ENCODE measurements at places on chromosomes 1 and 21. TPM values are rescaled to one million over a fixed set of nuclear protein-coding genes. Genes with fewer than 3 reads are reported as not detected.

OLFML2B gene
- 4.2 TPM for total RNA-seq

DNA sequence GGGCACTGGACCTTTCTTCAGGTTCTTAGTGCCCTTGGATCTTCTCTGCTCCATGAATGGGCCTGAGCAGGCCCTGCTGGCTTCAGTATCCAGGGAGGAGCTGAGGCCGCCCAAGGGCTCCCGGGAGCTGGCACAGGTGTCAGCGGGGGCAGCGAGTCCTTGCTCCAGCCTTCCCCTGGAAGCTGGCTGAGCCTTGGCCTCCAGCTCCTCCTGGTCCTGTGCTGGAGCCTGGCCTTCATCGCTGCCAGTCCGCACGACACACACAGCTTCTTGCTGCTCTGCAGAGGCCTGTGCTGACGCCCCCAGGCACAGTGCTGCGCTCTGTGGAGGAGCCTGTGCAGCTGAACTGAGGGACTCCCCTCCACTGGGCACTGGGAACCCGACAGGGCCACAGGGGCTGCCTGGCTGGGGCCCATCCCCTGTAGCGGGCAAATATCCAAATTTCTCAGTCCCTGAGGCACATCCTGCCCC, 1.7 kb downstream of the SPOCD1 start:
- no peak for DNase-seq

DNA sequence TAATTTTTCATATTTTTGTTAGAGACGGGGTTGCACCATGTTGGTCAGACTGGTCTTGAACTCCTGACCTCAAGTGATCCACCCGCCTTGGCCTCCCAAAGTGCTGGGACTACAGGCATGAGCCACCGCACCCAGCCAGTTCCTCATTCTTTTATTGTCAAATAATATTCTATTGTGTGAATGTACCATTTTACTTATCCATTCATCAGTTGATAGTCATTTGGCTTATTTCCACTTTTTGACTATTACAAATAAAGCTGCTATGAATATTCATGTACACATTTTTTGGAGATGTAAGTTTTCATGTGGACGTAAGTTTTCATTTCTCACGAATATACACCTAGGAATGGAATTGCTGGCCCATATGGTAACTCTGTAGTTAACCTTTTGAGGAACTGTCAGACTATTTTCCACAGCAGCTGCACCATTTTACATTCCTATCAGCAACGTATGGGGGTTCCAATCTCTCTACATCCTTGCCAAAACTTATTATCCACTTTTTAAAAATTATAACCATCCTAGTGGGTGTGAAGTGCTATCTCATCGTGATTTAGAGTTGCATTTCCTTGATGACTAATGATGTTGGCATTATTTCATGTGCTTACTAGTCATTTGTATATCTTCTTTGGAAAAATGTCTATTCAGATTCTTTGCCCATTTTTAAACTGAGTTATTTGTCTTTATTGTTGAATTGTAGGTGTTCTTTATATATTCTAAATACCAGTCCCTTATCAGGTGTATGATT, 12.7 kb downstream of the PACC1 start:
- no peak for DNase-seq

DNA sequence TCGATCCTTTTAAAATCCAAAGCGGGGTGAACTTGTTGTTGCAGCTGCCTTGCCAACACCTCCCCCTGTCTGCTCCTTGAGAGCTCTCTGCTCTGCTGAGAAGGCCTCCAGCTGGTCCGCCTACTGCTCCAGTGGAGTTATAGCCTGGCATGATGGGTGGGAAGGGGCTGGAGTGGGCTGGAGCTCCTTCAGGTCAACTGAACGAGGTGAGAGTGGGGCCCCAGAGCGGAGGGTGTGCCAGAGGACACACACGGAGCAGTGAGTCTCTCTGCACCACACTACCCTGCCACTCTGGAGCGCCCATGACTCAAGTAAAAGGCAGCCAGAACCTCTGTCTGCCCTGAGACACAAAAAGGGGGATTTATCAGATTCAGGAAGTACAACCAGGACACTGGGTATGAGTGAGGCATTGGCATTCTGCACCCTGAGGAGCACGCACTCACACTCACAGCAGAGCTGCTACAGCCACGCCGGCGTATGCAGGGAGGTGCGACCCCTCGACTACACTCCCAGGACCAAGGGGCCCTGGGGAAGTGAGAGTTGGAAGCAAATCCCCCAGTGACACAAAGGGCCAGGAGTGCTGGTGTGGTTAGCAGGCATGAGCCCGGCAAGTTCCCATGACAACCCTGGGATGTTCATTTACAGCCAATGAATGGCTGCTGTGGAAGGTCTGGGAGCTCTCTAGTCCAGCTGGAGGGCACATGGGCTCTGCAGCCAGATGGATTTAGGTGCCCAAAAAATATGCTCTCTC, 28.0 kb upstream of the EVA1B start:
- DNase-seq, result no peak

KRTAP19-4 gene
- not detected for total RNA-seq

CRABP2 gene
- total RNA-seq, result not detected

DNA sequence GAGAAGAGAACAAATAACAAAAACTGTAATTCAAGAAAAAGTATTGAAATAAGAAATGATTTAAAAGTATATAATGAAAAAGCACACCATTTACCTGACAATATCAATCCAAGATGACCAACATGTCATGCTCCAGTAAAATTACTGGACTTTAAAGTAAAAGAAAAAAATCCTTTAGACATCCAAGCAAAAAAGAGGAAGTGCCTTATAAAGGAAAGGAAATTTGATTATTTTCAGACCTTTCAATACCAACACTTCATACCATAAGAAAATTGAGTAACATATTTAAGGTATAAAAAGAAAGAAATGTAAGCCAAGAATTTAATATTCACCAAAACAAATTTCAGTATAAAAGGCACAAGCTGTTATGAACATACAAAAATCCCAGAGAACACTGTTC, 46.2 kb upstream of the SSX2IP start:
- no peak for DNase-seq

KPRP gene
- total RNA-seq, result not detected
